ENCODE measurements at places on chromosomes 2 and 18. TPM values are rescaled to one million over a fixed set of nuclear protein-coding genes. Genes with fewer than 3 reads are reported as not detected.

RAB27B gene
- total RNA-seq, result not detected

SYT4 gene
- 2.3 TPM for total RNA-seq

DNA sequence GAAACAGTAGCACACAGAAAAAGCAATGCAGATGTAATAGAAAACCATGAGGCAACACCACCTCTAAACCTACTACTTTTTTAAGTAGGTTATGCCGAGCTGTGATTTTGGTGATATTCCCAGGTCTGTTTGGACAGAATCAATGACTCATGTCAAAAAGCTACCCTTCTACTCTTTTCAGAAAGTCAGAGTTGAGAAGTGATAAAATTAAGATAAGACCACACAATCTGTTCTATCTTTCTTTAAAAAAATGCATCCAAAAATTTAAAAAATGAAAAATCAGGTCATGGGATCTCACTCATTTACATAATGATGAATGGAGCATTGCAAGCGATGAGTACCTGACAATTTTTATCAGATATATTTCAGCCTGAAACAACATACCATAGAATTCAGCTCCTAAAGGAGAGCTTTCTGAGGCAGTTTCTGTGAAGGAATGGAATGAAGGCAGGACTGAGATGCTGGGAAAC, 826.3 kb downstream of the BCL11A start:
- no peak overlapping the region for H3K27ac ChIP-seq
- no peak for DNase-seq
- no peaks in the 10 kb centered on the region for H3K4me1 ChIP-seq

DNA sequence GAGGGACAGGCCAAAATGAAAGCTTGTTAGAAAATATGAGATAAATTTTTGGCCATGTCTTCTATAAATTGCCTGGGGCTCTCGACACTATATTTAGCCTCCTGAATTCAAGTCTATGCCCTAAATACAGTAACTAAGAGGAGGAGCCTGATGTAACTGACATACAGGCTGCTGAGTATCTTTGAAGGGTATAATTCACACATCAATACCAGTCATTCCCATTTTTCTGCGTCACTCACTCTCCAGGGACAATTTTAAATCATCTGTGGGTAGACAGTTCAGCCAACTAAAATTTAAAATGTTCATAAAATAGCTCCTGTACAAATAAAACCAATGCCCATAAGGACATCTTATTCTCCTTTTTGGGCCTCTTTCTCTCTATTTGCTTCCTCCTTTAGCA, 105.9 kb downstream of the AP1S3 start:
- DNase-seq, result no peak
- H3K36me3 ChIP-seq, result no peaks in the 10 kb centered on the region
- H3K4me3 ChIP-seq, result no peak overlapping the region

DNA sequence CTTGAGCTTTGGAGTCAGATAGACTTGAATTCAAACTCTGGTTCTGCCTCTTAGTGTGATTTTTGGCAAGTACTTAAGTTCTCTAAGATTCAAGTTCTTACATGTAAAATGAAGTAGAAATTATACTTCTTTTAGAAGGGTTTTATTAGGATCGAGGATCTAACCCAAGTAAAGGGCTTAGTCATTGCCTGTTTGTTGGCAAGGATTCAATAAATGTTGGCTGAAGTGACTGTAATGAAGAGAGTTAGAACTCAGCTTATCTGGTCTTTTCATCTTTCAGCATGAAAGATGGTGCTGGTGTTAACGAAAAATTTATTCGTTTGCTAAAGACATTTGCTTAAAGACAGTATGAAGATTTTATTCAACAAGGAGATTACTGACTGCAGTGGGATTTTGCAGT, 315.9 kb upstream of the THUMPD2 start:
- no peaks in the 10 kb centered on the region for H3K36me3 ChIP-seq
- H3K4me1 ChIP-seq, result no peaks in the 10 kb centered on the region
- H3K4me3 ChIP-seq, result no peak overlapping the region
- peaks cover 9% of the 10 kb centered on the region for H3K27me3 ChIP-seq
- peak; percentile 27 for DNase-seq
- H3K27ac ChIP-seq, result no peak overlapping the region

DNA sequence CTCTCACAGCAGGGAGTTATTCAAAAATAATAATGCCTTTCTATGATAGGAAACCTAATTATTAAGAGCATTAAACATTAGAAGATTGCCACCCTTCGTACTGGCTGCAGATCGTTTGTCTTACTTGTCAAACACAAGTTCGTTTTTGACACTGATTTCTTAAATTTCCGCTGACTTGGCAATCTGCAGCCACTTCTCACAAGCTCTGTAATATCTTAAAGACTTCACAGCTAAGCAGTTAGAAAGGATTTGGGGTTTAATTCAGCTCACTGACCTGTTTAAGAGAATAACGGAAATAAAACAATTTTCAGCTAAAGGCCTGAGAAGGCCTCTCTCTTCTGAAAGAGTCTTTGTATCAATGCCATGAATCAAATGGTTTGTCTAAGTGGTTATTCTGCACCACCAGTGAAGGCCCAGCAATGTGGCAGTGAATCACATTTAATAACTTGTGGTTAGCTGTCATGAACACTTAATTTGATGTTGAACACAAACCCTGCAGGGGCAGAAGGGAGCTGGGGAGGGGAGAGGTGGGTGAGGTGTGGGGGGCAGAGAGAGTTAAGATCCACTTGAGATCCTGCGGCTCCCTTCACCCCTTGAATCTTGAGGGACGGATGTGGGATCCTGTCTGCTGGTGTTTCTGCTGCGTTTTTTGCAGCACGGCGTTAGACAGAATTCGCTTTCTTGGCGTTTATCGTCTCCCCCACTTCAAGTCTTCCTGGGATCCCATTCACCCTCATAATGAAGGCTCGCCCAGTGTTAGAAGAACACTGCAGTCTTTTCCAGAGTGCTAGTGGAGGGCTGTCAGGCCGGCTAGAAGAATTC, 145.4 kb upstream of the SATB2 start:
- DNase-seq, result peak; percentile 80
- H3K27me3 ChIP-seq, result no peaks in the 10 kb centered on the region
- H3K4me3 ChIP-seq, result no peak overlapping the region

GRCh38 chr2:43399515-43400264, 173.3 kb upstream of the ZFP36L2 start:
- H3K4me1 ChIP-seq, result no peaks in the 10 kb centered on the region
- no peaks in the 10 kb centered on the region for H3K36me3 ChIP-seq
- no peaks in the 10 kb centered on the region for H3K27me3 ChIP-seq
- no peak overlapping the region for H3K27ac ChIP-seq
- H3K4me3 ChIP-seq, result no peak overlapping the region

DNA sequence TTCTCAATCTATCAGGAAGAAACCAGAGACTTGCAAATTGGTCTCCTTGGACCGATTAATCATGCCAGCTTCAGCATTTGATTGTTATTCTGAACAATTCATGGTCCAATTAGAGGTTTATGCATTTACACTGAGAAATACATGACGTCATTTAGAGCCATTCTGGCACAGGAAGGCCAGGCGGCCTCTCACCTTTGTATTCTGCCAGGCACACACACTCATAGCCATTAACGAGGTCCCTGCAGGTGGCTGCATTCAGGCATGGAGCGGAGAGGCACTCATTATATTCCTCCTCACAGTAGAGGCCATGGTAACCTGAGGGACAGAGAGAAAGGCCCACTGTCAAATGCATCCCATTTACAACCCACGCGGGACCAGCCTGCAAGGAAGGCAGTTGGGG, 146.8 kb upstream of the PID1 start:
- H3K27ac ChIP-seq, result no peak overlapping the region
- no peaks in the 10 kb centered on the region for H3K36me3 ChIP-seq
- H3K4me1 ChIP-seq, result peaks cover 13% of the 10 kb centered on the region
- DNase-seq, result peak; percentile 5

- no peak for DNase-seq
- H3K4me3 ChIP-seq, result no peak overlapping the region
- H3K4me1 ChIP-seq, result no peaks in the 10 kb centered on the region
- H3K27me3 ChIP-seq, result peaks cover 20% of the 10 kb centered on the region
- no peaks in the 10 kb centered on the region for H3K36me3 ChIP-seq
- no peak overlapping the region for H3K27ac ChIP-seq
These were observed 86.1 kb upstream of the PNPT1 start for GRCh38 chr2:55779459-55780421.

CNDP1 gene
- total RNA-seq, result not detected

ASB18 gene
- not detected for total RNA-seq

EVA1A gene
- total RNA-seq, result 4.0 TPM

GRCh38 chr2:35462226-35462998, 893.2 kb upstream of the CRIM1 start:
- DNase-seq, result no peak
- no peak overlapping the region for H3K4me3 ChIP-seq
- H3K36me3 ChIP-seq, result no peaks in the 10 kb centered on the region
- H3K27me3 ChIP-seq, result peaks cover 3% of the 10 kb centered on the region
- no peaks in the 10 kb centered on the region for H3K4me1 ChIP-seq

DOK6 gene
- 17.0 TPM for total RNA-seq

DNA sequence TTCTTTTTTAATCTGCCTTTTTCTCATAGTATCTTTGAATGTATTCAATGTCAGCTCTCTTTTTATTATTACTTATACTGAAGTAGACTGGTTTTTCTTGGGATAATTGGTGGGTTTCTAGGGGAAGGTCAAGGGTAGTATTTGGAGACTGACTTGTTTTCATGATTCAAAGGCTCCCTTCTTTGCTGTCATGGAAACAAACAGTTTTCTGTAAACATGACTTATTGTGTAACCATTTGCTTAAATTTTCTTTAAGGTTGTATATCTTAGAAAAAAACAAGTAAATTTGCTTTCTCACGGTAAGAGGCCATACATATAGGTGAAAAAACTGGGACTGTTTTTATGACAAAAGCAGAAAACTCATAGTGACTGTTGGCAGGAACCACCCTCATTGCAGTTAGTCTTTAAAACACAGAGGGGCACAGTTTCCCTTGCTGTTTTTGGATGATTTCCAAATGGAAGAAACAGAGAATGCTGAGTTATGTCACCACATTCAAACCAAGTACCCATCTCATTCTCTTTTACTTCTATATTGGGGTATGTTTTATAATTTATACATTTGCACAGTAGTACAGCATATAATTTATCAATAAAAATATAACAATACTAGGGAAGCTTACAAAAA, 5.8 kb upstream of the RDH14 start:
- no peak overlapping the region for H3K27ac ChIP-seq
- H3K27me3 ChIP-seq, result no peaks in the 10 kb centered on the region
- peaks cover 5% of the 10 kb centered on the region for H3K4me1 ChIP-seq
- no peak overlapping the region for H3K4me3 ChIP-seq
- no peaks in the 10 kb centered on the region for H3K36me3 ChIP-seq

GRCh38 chr2:189192766-189193165, 13.2 kb upstream of the COL5A2 start:
- no peak for DNase-seq
- H3K4me1 ChIP-seq, result no peaks in the 10 kb centered on the region
- H3K27ac ChIP-seq, result no peak overlapping the region
- H3K36me3 ChIP-seq, result no peaks in the 10 kb centered on the region
- H3K4me3 ChIP-seq, result no peak overlapping the region
- no peaks in the 10 kb centered on the region for H3K27me3 ChIP-seq

COPS9 gene
- 136 TPM for total RNA-seq

- H3K4me3 ChIP-seq, result no peak overlapping the region
- H3K4me1 ChIP-seq, result no peaks in the 10 kb centered on the region
- no peak for DNase-seq
- peaks cover 20% of the 10 kb centered on the region for H3K27me3 ChIP-seq
These were observed 275.5 kb downstream of the SS18 start for GRCh38 chr18:25814841-25815458.
